Kidney capillary endothelial cell (primary cell): ENCODE measurements at places on chromosomes 4 and X.

GRCh38 chrX:4382273-4382672, 668.8 kb upstream of the PRKX start:
- DNase-seq = no peak

- DNase-seq = no peak
Measured at GRCh38 chr4:17613761-17614415, 553 bp upstream of the MED28 start.

GRCh38 chr4:175810073-175810730, 1.9 kb downstream of the GPM6A start:
- DNase-seq = no peak

DNA sequence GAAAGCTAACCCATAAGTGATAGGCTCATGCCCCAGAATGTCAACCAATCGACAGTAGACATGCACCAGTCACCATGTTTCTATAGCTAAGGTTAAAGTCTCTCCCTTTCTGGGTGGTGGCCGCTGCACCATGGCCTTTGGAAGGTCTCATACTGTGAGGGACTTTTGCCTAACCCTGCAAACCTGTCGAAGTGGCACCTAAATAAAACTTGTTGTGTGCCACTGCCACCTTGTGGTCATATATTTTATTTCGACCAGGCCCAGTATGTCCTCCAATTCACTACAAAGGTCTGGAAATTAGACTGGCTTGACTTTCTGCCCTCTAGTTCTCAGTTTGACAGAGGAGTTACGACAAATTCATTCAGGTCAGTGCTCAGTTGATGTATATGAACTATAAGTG, 163.1 kb downstream of the SMARCA1 start:
- DNase-seq = peak; percentile 58

DNA sequence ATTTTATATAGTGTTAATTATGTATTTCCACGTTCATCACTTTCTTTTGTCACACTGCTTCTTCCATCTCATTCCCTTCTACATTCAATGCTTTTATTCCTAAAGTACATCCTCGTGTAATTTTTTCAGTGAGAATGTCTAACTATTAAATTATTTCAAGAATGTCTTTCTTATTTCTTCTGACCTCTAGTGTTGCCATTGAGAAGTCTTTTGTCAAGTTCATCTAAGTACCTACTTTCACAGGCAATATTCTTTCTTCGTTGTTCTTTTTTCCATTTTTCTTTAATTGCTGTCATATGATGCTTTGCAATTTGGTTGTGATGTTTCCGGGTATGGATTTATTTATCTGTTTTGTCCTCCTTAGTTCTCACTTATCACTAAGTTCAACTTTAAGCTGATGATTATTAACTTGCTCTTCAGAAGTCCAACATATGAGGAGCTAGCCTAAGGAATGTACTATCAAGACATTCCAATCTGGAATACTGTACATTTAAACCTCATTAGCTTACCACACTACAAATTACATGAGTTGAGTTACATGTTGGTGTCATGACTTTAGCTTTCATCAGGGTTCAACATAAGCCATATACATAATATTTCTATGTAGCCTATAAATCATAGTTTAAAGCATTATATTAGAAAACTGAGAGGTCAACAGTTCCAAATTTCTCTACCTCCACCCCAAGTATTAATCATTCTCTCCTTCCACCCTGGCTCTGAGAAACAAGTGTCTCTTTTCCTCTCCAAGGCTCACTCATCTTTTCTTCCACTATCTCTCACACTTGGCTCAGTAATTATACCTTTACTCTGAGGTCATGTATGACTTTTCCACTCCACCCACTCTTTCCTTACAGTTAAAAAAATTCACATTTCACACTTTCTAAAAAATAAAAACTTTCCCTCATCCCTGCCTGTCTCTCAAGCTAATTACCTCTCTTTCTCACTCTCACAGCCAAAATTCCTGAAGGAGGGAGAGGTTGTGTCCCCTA, 81.5 kb downstream of the COX18 start:
- no peak for DNase-seq

DNA sequence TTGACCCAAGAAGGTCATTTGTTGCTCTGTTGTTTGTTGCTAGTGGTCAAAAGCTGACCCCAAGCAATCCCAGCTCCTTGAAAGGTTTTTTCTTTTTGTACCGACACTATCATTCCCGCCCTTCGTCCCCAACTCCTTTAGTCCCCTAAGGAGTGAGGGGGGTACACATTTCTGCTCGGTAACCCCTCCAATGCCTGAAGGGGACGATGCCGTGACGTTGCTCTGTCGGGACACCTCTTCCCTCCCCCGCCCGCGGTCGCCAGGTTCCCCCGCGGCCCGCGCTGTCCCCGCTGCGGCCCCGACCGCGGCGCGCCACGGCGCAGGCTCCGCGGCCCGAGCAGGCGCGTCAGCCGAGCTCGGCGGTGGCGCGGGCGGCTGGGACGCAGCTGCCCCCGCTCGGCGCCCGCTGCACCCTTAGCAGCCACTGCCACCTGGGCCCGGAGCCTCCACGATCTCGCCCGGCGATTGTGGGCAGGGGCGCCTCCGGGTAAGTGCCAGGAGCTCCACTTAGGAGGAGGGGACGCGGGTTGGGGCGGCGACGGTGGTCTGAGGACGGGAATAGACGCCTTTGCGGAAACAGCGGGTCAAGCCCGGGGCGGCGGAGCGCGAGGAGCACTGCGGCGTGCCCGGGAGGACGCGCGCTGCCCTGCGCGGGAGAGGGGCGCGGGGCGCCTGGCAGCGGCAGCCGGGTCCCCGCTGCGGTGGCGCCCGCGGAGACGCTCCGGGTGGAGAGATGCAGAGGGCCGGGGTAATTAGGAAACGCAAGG, at the start of gene GLRB:
TSS of gene GLRB (plus strand) at position 340 of the 767 bp plus-strand sequence. CDS start 1,875 bp downstream, outside the sequence.
- DNase-seq = no peak

DNA sequence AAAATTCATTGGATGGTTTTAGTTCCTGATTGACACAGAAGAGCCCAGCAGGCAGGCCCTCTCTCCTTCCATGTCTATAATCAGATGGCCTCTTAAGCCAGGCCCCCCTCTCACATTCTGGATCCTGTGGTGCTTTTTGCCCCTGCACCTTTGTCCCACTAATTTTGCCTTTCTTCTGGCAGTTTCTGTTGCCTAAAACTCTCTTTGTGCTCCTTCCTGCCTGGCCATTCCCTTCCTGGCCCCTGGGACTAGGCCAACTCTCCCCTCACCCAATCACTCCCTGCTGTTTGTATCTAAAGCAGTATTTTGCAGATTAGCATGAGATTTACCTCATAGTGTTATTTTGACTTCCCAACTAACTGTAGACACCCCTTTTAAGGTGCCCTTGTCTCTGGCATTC, 42.7 kb upstream of the DDX3X start:
- no peak for DNase-seq

GRCh38 chrX:49269767-49270248, at the start of gene PPP1R3F:
TSS of gene PPP1R3F (plus strand) at chrX:49269793. CDS start at chrX:49269870, 77 bp downstream.
- DNase-seq = no peak

DNA sequence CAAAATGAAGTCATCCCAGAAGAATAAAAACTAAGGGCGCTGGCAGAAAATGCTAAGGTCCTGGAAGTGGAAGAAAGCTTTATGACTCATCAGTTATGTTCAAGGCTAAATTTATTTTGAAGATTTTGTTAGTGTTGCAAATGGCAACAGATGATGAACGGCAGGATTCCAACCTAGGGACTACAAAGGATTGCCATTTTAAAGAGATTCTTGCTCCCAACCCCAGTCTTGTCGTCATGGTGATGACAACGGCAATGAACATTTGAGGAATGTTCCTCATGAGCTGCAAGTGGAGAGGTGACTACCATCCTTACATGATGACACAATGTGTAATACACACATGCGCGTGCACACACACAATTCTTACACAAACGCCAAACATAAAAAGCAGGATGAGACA, 54.4 kb upstream of the FTHL17 start:
- DNase-seq = no peak

DNA sequence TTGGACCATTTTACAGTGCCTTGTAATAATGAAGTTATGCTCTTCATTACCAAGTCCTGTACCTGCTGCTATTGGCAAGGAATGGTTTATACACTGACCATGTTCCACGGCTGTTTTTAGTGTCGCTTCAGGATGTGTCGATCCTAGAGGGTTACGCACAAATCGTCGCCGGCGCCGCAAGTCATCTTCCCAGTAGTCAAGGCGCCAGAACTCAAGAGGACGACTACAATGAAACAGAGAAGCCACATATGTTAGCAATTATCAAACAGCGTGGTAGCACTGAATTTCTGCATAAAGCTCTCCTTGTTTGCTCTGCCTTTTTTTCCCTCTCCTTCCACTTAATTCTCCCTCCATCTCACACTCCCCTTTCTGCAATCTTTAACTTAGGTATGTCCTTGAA, 17.0 kb downstream of the MAB21L2 start:
- DNase-seq = no peak

DNA sequence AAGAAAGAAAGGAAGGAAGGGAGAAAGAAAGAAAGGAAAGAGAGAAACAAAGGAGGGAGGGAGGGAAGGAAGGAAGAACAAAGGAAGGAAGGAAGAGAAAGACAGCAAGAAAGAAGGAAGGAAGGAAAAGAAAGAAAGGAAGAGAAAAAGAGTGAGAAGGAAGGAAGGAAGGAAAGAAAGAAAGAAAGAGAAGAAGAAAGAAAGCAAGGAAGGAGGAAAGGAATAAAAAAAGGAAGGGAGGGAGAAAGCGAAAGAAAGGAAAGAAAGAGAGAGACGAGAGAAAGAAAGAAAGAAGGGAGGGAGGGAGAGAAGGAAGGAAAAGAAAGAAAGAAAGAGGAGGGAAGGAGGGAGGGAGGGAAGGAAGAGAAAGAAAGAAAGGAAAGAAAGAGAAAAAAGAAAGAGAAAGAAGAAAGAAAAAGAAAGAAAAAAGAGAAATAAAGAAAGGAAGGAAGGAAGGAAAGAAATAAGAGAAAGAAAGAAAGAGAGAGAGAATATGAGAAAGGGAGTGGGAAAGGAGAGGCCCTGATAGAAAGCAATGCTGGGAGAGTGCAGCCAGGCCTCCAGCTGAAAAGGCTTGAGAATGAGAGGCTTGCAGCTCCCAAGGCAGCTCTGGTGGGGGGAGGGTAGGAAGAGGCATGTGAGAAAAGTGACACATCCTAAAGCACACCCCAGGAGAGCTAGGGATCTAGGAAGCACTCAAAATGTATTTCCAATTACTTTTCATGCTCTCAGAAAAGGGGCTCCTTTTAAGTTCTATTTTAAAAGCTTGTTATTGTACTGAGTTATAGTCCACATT, 134.0 kb upstream of the ZIC3 start:
- no peak for DNase-seq

GRCh38 chrX:133745349-133745748, 240.0 kb downstream of the GPC3 start:
- no peak for DNase-seq

DNA sequence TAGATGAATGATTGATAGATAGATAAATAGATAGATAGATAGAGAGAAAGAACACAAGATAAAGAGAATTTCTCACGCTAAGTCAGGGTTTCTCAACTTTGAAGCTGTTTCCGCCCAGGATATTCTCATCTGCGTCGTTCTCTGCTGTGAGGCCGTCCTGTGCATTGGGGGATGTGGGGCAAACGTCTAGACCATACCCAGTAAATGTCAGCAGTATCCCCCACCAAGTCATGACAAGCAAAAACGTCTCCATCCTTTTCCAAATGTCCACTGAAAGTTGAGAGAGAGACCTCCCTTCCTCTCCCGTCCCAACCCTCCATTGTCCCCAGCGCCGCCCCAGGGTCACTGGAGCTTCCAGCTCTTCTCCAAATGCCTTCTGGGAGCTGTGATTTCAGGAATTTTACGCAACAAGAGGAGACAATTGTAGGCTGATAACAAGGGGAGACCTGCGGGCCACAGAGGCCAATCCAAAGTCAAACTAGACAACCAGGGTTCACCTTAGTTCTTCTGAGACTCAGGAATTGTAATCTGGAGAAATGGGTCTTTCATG, 8.9 kb upstream of the CRLF2 start:
- no peak for DNase-seq

- DNase-seq = no peak
Measured at GRCh38 chr4:178173771-178174170, 731.5 kb upstream of the AGA start.

- DNase-seq = peak; percentile 95
Measured at GRCh38 chr4:140099983-140100382, 54.0 kb downstream of the MAML3 start.

DNA sequence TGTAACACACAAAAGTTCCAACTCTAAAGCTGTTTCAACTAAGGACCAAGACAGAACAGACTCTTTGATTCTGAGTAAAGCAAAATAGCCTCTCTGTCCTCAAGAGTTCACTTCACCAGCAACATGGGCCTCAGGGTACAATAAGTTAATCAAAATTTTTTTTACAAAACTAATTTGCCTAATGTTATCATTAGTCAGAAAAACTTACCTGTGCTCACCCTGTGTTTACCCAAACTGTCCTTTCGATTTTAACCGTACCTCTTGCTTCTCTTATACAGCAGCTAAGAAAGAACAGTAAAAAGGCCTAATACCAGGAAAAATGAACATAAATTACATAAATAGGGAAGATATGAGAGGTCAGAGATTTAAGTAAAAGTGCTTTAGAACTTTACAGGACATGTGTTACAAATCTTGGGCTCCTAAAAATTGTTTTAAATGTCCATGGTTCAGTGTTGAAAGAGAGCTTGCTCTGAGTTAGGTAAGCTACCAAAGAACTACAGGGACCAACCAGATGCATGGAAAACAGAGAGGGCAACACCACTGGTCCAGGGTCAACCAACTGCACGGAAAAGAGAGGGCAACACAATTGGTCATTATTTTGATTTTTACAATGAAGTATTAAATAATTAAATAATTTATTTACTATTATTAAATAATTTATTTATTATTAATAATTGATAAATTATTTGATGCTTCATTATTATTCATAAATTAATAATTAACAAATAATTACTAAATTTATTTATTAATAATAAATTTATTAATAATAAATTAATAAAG, 73.1 kb downstream of the FAT1 start:
- DNase-seq = no peak

- DNase-seq = no peak
Measured at GRCh38 chrX:3136161-3136961, 95.1 kb downstream of the ARSF start.

DNA sequence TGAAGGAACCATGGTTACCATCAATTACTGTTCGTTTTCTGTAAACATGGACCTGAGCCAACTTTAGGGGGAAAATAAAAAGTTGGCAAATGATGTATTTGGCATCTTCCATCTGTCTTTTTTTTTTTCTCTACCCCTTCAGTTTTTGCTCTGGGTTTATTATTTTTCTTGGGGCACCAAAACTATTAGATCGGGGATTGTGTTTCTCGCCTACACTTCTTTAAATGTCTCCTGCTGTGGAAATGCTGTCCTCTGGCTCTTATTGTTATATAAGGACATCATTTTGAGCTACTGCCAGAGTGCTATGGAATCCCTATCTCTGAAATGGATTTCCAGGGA, 234.0 kb upstream of the SLIT2 start:
- DNase-seq = no peak

DNA sequence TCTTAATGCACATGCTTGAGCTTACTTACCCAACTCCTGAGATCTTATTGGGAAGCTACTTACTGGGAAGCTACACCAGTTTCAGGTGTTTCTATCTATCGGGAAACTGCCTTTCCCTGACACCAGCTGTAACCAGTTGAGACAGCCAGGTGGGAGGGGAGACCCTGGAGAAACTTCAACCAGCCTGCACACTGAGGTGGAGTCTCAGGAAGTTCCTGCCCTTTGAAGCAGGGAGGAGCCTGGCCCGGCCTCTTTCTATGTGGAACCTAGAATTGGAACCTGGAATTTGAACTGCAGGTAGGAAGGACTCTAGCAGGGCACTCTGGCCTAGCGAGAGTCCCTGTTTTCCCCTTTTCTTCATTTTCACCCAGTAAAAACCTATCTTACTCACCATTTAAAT, 425.8 kb upstream of the PABPC4L start:
- no peak for DNase-seq
